ENCODE measurements at places on chromosomes 7 and 10.

GRCh38 chr10:93222211-93222754 is 148.6 kb downstream of the CYP26A1 start:
- no peak for DNase-seq

GRCh38 chr7:108261560-108262255 is 131.5 kb upstream of the LAMB4 start:
- DNase-seq, result no peak

DNA sequence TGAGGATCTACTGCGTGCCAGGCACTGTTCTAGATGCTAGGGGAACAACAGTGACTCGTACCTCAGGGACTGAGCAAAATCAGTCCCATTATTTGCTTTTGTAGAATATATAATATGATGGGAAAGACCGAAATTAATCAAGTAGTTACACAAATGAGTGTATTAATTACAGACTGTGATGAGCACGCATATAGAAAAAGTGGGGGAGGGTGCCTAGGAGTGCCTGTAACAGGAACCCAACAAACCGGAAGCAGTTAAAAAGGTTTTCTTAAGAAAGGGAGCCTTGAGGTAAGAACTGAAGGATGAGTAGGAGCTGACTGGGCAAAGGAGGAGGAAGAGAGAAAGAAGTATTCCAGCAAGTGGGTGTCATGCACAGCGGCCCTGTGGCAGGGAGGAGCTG is 28.2 kb upstream of the IL6 start:
- no peak for DNase-seq

DNA sequence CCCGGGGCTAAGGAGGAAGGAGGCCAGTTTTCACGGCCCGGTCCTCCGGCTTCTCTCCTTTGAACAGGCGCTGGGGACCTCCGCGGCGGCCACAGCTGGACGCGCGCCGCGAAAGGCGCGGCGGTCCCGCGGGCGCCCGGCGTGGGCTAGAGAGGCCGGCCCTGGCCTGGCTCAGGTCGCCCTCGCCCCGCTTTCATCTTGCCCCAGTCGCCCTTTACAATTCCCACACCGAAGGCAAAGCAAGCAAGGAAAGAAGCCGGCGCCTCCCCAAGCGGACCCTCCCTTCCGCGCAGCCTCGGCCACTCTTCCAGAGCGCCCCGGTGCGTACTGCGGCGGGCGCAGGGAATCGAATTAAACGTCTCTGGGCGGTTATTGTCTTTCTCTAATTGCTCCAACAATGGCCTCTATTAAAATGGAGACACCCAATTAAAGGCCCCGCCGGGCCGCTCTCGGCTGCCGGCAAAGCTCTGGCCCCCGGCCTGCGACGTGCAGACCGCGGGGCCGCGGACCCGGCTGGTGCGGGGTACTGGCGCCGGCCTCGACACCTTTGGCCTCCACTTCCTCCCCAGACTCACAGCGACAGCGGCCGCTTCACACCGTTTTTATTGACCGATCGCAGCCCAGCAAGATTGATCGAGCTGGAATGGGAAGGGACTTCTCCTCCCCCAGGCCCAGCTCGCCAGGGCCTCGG is 4.5 kb upstream of the GATA3 start:
- no peak for DNase-seq

- DNase-seq, result no peak
These were observed 52.4 kb downstream of the CXCL12 start for GRCh38 chr10:44332465-44332864.

DNA sequence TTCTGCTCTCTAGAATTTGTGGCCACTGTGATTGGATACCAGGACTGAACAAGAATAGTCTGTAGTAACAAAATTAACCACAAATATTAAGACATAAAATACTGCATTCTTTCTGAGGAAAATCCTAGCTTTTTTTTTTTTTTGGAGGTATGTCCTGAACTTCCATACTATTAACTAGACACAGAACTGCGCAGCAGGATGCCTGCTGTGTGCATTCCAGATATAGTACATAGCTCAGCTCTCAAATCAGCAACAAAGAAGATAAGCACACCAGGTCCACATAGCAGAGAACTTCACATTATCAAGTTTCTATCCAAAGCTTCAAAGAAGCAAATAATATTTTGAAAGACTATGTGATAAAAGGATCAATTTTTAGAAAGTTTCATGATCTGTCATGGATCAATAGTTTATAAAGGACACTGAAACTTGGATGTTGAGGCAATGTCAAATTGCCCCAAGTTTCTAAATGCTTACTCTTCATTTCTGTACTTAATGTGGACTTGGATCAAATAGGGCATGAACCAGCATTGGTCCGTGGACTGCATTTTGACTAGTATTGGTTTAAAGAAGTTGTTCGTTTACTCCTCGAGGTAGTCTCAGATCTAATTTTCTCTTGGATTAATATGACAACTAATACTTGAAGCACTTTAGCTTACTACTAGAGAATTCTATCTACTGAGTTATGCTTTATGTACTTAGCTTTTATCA is 15.4 kb downstream of the NAMPT start:
- no peak for DNase-seq

- no peak for DNase-seq
These were observed 290.2 kb upstream of the GHITM start for GRCh38 chr10:83849150-83849549.

DNA sequence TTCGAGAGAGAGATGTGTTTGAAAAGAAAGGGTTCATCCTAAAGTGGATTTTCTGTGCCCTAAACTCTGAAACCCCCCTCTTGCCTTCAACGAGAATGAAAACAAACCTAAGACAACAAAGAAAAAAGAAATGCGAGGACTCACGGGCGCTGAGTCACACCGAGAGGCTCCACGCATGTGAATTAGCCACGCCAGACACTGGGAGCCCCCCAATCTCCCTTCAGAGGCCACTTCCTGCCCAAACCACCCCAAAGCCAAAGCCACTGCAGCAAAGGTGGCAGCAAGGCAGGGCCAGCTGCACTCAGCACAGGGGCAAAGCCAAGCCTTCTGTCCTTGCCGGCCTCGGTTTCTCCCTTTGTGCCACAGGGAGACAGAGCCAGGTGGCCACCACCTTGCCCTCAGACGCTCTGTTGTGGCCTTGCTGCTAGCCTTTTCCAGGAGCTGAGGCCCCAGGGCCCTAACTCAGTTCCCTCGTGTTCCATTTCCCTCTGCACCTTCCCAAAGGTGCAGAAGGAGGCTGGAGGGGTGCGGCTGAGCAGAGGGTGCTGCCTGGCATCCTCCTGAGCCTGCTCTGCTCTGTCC is 93.3 kb downstream of the FAM53B start:
- no peak for DNase-seq

DNA sequence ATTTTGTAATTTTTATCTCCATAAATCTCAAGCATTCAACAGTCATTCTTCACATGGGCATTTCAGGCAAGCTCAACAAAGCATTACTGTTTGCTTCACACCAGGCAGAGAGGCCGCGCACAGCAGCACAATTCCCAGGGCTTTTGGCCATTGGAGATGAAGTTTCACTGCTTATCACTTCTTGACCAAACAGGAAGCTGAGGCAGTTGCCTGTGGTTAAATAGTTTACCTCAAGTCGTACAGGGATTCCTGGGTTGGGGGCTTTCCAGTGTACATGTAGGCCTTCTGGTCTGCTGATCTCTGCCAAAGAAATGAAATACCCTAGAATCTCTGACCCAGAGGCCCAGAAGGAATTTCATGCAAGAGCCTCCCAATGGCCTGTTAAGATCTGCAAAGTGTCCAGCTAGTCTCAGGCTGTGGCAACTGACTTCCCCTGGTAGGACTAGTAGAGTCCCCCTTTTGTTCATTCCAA is 11.2 kb upstream of the PRDX3 start:
- no peak for DNase-seq

GRCh38 chr7:12584930-12585329 is 14.4 kb downstream of the SCIN start:
- DNase-seq, result peak; percentile 56

DNA sequence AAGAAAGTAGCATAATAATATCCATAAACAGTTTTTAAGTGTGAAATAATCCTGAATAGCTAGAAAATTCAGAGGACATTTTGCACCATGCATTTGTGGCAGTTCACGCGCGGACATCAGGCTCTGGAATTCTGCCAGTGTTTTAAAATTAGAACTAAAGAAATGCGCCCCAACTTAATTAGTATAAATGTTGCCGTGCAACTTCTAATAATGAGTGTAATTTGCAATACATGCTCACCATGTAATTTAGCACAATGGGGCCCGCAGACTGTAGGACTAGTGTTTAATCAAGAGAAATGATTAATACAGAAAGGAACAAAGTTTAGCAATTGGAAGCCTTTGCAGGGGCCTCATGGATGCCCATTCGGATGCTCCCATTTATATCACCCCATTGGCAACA is 96.6 kb downstream of the PTPRE start:
- no peak for DNase-seq

DNA sequence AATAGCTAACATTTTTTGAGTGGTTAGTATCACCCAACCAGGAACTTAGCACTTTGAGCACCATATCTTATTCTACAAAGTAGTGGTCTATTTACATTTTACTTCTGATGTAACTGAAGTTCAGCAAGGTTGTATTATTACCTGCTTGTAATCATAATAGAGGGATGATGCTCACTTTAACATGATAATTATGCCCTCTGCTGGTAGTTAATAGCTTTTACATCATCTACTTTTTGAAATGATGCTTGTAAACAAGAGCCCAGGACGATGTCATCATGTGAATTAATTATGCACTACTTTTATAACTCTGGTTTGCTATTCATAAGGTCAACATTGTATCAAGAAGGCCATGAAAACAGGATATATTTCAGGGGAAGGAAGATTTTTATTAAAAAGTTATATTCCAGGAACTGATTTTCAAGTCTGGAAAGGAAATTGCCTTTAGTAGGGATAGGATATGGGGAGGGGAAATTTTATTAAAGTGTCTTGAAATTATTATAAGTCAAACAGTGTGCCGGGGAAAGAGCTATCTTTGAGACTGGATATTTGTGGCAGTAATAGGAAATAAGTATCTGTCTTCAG is 80.3 kb upstream of the SCIN start:
- peak; percentile 10 for DNase-seq

DNA sequence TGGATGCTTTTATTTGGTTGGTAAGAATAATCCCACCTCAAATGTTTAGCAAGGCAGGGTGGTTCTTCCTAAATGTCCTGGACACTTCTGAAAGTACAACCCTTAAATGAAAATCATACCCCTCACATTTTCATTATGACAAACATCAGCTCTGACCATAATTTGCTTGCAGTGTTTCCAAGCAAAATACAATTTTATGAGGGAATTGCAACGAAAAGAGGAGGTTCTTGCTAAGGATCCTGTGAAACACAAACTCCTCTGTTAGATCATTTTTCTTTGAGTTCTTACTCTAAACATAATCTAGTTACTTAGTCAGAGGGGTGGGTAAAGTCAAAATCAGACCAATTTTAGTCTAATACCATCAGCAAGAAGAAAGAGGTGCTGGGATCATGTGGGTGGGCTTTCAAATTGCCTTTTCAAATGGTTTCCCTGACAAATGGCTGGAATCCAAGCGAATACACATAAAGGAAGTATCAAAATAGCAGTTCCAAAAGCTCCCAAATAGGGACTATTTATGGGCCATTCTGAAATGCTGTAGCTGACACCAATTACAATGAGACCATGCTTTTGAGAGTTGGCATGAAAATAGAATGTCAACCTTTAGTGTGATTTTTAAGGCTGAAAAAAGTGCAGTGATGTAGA is 164.9 kb upstream of the INHBA start:
- no peak for DNase-seq

- no peak for DNase-seq
These were observed 793.5 kb upstream of the ZNF722 start for GRCh38 chr7:63205136-63205535.

DNA sequence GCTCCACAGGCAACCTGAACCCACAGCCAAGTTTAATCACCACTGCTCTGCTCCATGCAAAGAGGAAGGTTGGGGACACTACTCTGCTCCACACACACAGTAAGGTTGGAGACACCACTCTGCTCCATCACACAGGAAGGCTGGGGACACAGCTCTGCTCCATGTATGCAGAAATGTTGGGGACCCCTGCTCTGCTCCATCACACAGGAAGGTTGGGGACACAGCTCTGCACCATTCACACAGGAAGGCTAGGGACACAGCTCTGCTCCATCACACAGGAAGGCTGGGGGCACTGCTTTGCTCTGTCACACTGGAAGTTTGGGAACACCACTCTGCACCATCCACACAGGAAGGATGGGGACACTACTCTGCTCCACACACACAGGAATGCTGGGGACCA is 14.8 kb upstream of the ADARB2 start:
- DNase-seq, result no peak

- DNase-seq, result no peak
These were observed 69.5 kb downstream of the TCERG1L start for GRCh38 chr10:131242007-131242406.

- DNase-seq, result no peak
These were observed 224.8 kb downstream of the FOXP2 start for GRCh38 chr7:114639451-114639850.

Data from amniotic stem cell (primary cell).